ENCODE measurements at places on chromosomes 5 and 9. TPM values are rescaled to one million over a fixed set of nuclear protein-coding genes. Genes with fewer than 3 reads are reported as not detected.

TGFBI gene
- 43.0 TPM for polyA plus RNA-seq

IFNB1 gene
- not detected for polyA plus RNA-seq

PCDHA1 gene
- not detected for polyA plus RNA-seq

PCDHGB5 gene
- polyA plus RNA-seq = 2.0 TPM

CCNG1 gene
- 30.9 TPM for polyA plus RNA-seq

MLANA gene
- 0.29 TPM for polyA plus RNA-seq

GRM6 gene
- polyA plus RNA-seq = not detected

CEP120 gene
- polyA plus RNA-seq = 2.4 TPM

ANXA2R gene
- polyA plus RNA-seq = 0.58 TPM

PCDHGB7 gene
- polyA plus RNA-seq = 0.74 TPM

CATSPER3 gene
- polyA plus RNA-seq = 0.37 TPM

GPR150 gene
- polyA plus RNA-seq = 0.07 TPM

CAMK2A gene
- polyA plus RNA-seq = not detected

NIM1K gene
- polyA plus RNA-seq = 0.07 TPM

ZNF354B gene
- 4.3 TPM for polyA plus RNA-seq

MUSK gene
- 0.10 TPM for polyA plus RNA-seq

SPOCK1 gene
- polyA plus RNA-seq = 0.18 TPM

NPR3 gene
- 0.70 TPM for polyA plus RNA-seq

WNK2 gene
- 0.65 TPM for polyA plus RNA-seq

MYORG gene
- polyA plus RNA-seq = 11.4 TPM

Measured in liver (tissue), 10 donors.